ENCODE measurements at places on chromosomes 4 and X.
A peak's percentile ranks its signal among the peaks of the same experiment; 100 is the strongest.

DNA sequence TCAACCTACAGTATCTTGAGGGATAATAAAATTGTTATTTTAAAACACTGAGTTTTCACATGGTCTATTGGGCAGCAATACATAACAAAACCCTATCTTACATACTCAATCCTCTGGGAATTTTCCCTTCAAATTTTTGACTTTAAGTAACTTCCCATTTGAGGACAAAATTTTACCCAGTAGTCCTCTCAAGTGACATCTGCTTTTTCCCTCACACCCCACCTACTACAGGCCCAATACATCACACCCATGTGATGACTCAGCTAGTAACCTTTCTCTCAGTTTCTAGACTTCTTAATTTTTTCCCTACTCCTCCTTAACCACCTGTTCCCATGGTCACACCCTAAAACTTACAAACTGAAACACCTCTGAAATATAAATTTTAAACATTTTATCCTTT, 12.2 kb upstream of the RAP1GDS1 start:
- DNase-seq, result no peak

DNA sequence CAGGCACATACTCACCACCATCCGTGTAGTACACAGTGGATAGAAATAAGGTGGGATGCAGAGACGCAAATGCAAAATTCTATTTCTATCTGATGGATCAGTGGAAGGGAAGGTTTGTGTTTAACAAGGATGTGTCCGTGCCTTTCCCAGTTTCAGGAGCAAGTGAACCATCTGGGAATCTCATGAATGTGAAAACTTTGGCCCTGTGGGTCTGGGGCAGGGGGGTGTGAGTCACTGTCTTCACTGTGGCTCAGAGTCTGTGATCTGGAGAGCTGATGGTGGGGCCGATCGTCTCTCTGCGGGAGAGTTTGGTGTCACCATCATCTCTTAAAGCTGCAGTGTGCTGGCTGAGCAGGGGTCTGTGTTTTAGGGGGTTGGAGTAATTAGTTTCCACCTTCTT, 179.3 kb upstream of the STS start:
- DNase-seq, result no peak

DNA sequence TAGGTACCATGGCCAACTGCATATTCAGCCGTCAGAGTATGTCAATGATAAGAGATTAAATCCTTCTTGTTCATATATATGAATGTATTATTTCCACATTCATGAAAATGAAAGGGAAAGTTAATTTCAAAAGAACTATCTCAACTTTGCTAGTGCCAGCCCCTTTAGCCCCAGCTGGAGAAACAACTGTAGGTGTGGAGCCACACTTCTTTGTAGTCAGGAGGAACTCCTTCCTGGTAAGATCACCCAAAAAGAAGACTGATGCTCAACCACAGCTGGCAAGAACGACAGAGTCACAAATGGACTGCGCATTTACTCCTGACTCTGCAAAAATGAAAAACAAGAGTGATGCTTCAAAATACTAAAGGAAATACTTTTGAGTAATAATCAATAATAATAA, 136.3 kb downstream of the RASL11B start:
- no peak for DNase-seq

- DNase-seq, result peak; percentile 14
These were observed 12.5 kb upstream of the OSTC start for GRCh38 chr4:108637856-108638255.

Measured in Kasumi-1 (cell line).